ENCODE measurements at places on chromosomes 3 and 15.

- DNase-seq, result no peak
Observed at GRCh38 chr3:128453501-128454309, 13.0 kb downstream of the DNAJB8 start.

GRCh38 chr3:14496351-14496750, 43.8 kb downstream of the GRIP2 start:
- DNase-seq, result no peak

DNA sequence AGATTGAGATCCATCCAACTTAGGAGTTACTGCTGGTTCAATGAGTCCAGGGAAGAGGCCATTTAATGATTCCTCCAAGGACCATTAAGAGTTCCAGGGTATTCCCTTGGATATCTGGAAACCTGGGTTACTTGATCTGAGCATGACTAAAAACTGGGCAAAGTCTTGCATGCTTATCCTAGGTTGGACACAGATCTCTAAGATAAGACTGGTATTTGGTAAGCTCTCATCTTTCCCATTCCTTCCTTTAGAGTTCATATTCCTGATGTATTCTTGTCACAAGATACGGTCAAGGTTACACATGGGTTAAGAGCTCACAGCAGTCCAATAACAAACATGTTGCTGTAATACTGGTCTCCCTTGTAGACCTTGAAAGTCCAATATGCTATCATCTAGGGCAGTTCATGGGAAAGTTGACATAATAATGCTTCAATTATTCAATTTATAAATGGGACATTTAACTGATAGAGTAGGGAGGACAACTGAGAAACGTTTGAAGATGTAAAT, 301.7 kb downstream of the TIGIT start:
- DNase-seq, result peak; percentile 7

- DNase-seq, result peak; percentile 23
Observed at GRCh38 chr3:151896246-151897012, 23.0 kb downstream of the SUCNR1 start.

DNA sequence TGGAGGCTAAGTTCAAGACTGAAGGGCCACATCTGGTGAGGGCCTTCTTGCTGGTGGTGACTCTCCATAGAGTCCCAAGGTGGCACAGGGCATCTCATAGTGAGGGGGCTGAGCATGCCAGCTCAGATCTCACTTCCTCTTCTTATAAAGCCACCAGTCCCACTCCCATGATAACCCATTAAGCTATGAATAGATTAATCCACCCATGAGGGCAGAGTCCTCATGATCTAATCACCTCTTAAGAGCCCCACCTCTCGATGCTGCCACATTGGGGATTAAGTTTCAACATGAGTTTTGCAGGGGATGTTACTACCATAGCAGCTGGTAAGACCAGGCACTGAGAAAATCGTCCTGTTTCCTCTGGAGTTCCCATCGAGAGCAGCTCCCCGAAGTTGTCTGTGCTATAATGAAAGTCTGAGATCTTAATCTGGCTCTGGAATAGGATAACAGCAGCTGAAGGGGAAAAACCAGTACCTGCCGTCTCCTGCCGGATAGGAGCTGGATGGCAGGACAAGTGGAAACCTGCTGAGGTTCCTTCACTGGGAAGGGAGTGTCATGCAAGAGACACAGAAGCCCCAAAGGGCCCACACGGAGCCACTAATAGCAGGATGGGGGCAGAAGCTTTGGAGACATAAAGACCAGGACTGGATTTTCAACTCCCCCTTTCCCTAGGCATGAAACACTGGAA, 79.5 kb upstream of the EPHB3 start:
- no peak for DNase-seq

- peak; percentile 36 for DNase-seq
Observed at GRCh38 chr3:21962456-21962855, 211.4 kb upstream of the ZNF385D start.

DNA sequence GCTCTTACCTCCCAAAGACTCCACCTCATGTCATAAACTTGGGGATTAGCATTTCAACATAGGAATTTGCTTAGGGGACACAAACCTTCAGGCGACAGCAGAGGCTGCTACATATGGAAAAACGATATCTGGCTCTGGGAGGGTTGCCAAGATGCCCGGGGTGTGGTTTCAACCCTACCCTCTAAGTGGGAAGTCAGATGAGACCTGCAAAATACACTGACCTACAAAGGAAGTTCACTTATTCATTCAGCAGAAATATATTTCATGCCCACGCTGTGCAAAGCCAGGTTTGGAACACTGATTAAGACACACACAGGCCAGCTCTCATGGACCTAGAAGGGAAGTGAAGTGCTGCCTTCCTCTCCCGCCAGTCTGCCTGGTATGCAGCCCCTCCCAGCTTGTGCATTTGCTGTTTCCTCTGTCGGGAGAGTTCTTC, 239.3 kb downstream of the FEZF2 start:
- DNase-seq, result peak; percentile 47

- no peak for DNase-seq
Observed at GRCh38 chr15:49649987-49650386, 29.1 kb downstream of the DTWD1 start.

DNA sequence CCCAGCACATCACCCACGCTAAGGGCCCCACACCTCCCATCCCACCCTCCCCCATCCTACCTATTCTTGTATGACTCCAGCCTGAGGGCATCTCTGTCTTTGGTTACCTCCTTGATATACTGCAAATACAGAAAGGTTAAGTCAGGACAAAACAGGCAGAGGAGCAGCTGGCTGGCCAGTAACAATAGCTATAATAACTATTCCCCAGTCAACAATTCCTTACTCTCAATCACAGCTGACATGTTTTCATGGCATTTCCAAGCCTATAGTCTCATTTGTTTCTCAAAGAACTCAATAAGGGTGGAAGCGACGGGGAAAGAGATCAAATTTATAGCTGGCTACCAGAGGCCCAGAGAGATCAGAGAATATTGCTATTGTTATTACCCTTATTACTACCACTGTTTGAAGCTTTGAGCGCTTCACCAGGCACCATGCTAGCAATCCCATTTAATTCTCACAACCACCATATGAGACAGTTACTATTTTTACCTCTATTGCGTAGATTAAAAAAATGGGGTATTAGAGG, 93.0 kb upstream of the C2CD4B start:
- no peak for DNase-seq

GRCh38 chr3:69058180-69058946, 6.2 kb upstream of the TMF1 start:
- DNase-seq, result no peak

DNA sequence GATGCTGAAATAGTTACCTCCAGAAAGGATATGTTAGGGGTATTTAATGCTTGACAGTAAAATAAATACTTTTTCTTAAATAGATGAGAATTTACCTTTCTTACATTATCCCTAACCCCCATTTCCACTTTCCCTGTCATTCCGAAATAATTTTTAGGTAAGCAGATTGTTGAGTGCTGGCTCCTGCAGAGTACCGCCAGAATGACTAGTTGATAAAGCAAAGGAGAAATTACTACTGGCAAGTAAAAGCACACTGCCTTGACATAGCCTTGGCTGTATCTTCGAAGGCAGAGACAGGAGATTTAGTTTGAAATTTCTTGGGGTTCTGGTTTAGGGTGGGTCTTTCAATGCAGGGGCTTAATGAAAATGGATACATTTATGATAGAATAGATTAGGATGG, 40.8 kb downstream of the LRRC49 start:
- DNase-seq, result no peak

- no peak for DNase-seq
Observed at GRCh38 chr3:158831861-158832260, 30.0 kb downstream of the MFSD1 start.

GRCh38 chr3:32453346-32453745, 49.3 kb downstream of the CMTM6 start:
- peak; percentile 44 for DNase-seq

GRCh38 chr15:60843482-60843881, 364.5 kb upstream of the ICE2 start:
- no peak for DNase-seq

GRCh38 chr3:43076857-43077256, 29.0 kb downstream of the POMGNT2 start:
- DNase-seq, result no peak

DNA sequence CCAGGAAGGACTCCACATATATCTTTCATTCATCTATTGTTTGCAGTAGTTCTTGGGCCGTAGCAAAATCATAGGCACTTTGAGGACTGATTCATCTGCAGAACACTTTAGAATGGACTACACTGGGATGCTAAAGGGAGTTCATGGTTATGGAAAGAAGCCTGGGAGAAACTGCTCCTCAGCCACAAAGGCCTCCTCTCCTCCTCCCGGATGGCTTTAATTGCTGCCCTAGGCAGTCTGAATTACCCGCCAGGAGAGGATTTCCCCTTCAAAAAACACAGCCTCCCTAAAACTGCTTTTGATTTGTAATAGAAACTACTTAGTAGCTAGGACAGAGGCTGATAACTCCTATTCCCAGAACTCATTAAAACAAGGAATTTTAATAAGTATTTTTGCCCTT, 4.6 kb downstream of the TMEM266 start:
- no peak for DNase-seq

- DNase-seq, result no peak
Observed at GRCh38 chr15:44219073-44219472, 24.0 kb upstream of the FRMD5 start.

GRCh38 chr3:39125841-39126500, 18.5 kb downstream of the TTC21A start:
- peak; percentile 62 for DNase-seq

- DNase-seq, result no peak
Observed at GRCh38 chr3:106213954-106214353, 345.1 kb upstream of the CBLB start.

- peak; percentile 79 for DNase-seq
Observed at GRCh38 chr15:100111125-100112060, 230.4 kb downstream of the ADAMTS17 start.

DNA sequence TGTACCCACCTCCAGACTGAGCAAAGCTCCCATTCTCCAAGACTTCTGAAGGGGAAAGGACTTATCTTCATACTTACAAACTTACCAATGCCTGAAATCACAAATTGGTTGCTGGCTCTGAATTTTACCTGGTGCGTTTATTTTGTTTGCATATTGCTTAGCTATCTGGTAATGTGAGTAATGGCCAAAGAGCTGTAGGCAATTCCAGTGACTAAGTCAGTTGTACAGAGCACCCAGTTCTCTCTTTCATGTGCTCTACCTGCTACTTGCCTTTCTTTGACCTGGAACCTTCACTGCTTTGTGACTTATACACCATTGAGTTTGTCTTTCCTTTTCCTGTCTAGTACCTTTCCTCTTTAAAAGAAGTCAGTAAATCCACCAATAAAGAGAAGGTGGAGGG, 755.9 kb upstream of the LMCD1 start:
- no peak for DNase-seq

DNA sequence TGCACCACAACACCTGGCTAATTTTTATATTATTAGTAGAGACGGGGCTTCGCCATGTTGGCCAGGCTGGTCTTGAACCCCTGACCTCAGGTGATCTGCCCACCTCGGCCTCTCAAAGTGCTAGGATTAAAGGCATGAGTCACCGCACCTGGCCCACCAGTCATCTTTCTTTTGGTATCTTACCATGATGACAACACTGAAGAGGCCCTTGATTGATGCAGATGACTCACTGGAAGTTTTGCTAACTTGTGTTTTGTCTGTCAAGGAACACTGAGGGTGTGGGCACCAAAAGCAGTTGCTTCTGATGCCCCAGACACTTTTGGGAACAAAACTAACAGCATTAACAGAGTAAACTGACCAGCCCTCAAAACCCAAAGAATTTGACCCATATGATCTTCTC, 88.3 kb downstream of the MYO5A start:
- peak; percentile 23 for DNase-seq

DNA sequence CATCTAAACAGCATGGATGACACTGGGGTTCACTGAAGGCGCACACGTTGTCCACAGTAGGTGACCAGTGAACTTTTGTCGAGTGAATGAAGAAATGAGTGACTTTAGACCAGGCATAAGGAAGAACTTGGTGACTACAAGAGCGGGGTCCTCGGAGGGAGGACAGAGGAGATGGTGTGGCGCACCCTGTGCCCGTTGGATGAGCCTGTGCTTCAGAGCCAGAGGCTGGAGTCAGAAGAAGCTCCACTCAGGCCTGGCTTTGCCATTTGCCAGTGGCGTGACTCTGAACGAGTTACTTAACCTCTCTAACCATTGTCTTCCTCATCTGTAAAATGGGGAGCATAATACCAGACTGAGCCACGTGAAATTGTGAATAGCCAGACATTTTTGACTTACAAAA, 42.2 kb downstream of the MUC4 start:
- DNase-seq, result no peak

DNA sequence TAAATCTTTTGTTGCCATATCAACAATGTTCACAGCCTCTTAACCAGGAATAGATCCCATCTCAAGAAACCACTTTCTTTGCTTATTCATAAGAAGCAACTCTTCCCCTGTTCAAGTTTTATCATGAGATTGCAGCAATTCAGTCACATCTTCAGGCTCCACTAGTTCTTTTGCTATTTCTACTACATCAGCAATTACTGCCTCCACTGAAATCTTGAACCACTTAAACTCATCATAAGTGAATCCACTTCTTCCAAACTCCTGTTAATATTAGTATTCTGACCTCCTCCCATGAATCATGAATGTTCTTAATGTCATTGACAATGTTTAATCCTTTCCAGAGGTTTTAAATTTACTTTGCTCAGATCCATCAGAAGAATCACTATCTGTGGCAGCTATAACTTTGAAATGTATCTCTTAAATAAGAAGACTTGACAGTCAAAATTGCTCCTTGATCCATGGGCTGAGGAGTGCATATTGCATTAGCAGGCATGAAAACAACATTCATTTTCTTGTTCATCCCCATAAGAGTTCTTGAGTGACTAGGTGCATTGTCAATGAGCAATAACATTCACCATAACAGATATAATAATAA, 205.9 kb downstream of the DTWD1 start:
- no peak for DNase-seq

DNA sequence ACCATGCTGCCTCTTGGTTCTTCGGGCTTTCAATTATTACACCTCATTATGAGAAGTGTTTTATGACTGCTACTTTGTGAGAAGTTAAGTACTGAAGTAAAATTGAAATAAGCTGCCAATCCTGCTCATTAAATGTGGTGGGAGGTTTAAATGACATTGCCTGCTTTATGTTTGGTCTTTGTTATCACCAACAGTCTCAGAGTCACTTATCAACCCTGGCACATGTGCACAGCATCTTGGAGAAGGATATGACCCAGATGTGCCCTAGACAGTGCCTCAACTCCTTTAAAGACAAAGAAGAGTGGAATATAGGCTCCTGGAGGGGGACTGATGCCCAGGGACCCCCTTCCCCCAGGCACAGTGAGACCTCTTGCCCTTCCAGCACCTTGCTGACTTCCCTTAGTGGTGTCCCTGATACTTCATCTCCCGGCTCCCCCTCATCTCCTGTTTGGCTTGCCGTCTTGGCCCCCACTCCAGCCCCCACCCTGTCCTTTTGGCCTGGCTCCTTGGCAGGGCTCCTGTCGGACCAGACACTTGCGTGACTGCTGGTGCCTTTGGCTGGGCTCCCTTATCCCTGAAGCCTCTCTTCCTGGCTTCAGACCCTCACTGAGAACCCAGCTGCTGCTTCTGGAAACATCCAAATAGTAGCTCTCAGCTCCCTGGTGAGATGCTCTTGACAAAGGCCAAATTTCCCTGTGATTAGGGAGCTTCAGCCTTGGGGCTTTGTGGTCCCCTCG, 39.8 kb downstream of the ARHGAP31 start:
- DNase-seq, result no peak

- DNase-seq, result no peak
Observed at GRCh38 chr3:120823156-120823555, 80.6 kb downstream of the GTF2E1 start.

GRCh38 chr3:140459462-140459861, 218.4 kb upstream of the TRIM42 start:
- DNase-seq, result no peak

GRCh38 chr15:90022345-90022744, 21.2 kb downstream of the ZNF710 start:
- no peak for DNase-seq

Data from EL (cell line).